Endothelial cell of umbilical vein (primary cell): ENCODE measurements at places on chromosomes 12 and 14. TPM values are rescaled to one million over a fixed set of nuclear protein-coding genes. Genes with fewer than 3 reads are reported as not detected.

Gene EPYC
- not detected in 2 replicates for total RNA-seq

Gene TNS2
- 106 and 119 TPM in 2 replicates for total RNA-seq

Gene PROX2
- not detected in 2 replicates for total RNA-seq

Gene MYF6
- not detected in 2 replicates for total RNA-seq

Gene KRT72
- not detected in 2 replicates for total RNA-seq

Gene PMEL
- total RNA-seq = 0.42 and 0.51 TPM in 2 replicates

Gene GYS2
- not detected in 2 replicates for total RNA-seq

Gene KIF5A
- 0.12 and 0.35 TPM in 2 replicates for total RNA-seq

Gene PIP4K2C
- total RNA-seq = 9.1 and 11.5 TPM in 2 replicates

Gene LRP6
- total RNA-seq = 40.1 and 41.7 TPM in 2 replicates

Gene DRAM1
- 42.4 and 46.3 TPM in 2 replicates for total RNA-seq

GRCh38 chr14:58638231-58639197, 752 bp downstream of the DACT1 start:
- no peak overlapping the region for H3K27ac ChIP-seq
- H3K27me3 ChIP-seq = peaks cover 30% of the 10 kb centered on the region
- H3K4me3 ChIP-seq = peak overlapping the region; percentile 41
- H3K4me1 ChIP-seq = peaks cover 8% of the 10 kb centered on the region

DNA sequence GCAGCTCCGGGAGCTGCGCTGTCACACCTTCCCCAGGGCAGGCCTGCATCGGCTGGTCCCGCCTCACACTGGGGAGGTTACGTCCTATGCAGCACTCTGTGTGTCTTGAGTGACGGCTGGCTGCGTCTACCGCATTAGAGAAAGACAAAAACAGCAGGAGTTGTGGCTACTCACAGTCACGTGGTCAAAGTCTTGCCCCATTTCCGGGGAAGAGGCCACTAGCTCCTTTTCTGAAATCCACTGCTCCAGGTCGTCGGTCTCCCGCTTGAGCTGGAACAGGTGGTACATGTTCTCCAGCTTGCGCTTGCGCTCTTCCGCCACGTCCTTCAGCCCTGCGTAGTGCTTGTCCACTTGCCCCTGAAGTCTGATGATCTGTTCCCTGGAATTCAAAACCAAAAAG, 68.8 kb downstream of the PLEKHG3 start:
- H3K27ac ChIP-seq = no peak overlapping the region
- H3K4me3 ChIP-seq = no peak overlapping the region
- no peaks in the 10 kb centered on the region for H3K4me1 ChIP-seq
- H3K27me3 ChIP-seq = no peaks in the 10 kb centered on the region

DNA sequence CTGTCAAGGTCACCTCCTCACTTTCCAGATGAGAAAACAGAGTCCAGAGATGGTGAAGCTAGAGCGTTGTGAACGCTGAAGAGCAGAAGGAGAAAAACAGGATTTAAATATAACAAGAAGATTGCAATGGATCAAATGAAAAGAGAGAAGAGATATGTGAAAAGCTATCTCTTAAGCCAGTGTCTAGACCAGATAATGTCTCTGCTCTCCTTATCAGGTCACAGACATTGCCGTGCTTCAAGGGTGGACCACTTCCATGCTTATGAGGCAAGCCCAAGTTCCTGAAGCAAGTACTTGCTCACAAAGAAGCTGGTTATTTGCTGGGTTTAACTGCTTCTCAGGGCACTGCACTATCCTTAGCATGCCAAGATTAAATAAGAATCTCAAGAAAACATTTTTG, 31.6 kb upstream of the FRS2 start:
- no peak overlapping the region for H3K4me3 ChIP-seq
- H3K4me1 ChIP-seq = peaks cover 6% of the 10 kb centered on the region
- H3K36me3 ChIP-seq = no peaks in the 10 kb centered on the region
- no peak overlapping the region for H3K27ac ChIP-seq
- H3K27me3 ChIP-seq = no peaks in the 10 kb centered on the region

DNA sequence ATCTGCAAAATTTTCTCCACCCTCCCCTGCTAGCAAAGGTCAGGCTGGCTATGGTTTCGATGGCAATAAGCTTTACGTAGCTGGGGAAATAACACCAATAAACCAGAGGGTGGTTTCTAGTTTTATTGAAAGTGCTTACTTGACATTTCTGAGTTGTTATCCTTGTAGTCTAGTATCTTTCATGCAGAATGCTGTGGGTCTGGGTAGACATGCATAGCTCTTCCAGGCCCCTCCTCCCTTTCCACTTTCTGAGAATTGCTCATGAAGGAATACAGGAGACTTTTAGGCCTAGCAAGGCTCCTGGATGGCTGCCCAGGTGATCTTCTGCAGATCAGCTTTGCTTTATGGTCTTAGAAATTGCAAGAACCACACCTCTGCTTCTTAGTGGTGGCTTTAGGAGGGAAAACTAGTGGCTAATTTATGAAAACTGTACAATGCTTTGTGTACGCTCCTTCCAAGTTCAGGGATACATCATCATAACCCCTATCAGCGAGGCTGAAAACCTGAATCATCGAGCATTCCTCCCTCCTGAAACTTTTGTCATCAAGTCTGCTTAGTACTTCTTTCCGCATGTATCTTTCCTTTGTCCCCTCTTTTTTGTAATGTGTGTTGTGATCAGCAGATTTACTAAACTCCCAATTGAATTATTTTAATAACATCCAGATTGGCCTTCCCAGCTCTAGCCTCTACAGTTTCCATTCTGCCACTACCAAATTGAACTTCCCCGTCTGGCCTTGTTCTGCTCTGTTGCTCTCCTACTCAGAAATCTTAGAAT, 473.0 kb downstream of the RAD51B start:
- H3K36me3 ChIP-seq = no peaks in the 10 kb centered on the region
- peaks cover 13% of the 10 kb centered on the region for H3K4me1 ChIP-seq
- H3K4me3 ChIP-seq = no peak overlapping the region
- no peaks in the 10 kb centered on the region for H3K27me3 ChIP-seq
- no peak overlapping the region for H3K27ac ChIP-seq

- no peaks in the 10 kb centered on the region for H3K27me3 ChIP-seq
- DNase-seq = no peak
- no peak overlapping the region for H3K4me3 ChIP-seq
- no peaks in the 10 kb centered on the region for H3K36me3 ChIP-seq
- H3K4me1 ChIP-seq = peaks cover 19% of the 10 kb centered on the region
These were observed 140.8 kb downstream of the TTC7B start for GRCh38 chr14:90675399-90675798.

DNA sequence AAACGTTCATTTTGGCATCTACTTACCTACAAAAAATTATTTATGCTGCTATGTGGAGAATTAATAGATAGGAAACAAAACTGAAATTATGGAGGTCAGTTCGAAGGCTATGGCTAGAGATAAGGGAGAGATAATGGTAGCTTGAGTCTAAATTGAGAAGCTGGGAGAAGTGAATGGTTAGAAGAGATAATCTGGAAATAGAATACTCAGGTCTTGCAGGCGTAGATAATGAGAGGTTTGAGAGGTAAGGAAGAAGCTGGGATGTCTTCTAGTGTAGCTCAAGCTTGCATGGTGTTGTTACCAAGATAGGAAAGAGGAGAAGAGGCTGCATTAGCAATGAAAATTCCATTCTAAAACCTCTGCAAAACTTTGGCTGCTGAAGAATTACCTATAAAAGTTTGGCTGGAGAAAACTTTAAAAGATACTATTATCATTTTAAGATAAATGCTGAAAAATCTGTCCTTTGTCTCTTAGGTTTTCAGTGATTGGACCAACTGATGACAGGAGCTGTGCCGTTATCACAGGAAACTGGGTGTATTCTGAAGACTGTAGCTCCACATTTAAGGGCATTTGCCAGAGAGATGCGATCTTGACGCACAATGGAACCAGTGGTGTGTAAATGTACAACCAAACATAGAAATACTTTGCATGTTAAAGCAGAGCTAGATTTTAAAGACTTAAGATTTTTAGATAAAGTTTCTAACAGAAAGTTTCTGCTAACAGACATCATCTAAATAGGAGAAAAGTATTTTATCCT, 14.1 kb downstream of the KLRF2 start:
- H3K27ac ChIP-seq = no peak overlapping the region
- no peak overlapping the region for H3K4me3 ChIP-seq
- no peak for DNase-seq
- H3K27me3 ChIP-seq = peaks cover 8% of the 10 kb centered on the region

DNA sequence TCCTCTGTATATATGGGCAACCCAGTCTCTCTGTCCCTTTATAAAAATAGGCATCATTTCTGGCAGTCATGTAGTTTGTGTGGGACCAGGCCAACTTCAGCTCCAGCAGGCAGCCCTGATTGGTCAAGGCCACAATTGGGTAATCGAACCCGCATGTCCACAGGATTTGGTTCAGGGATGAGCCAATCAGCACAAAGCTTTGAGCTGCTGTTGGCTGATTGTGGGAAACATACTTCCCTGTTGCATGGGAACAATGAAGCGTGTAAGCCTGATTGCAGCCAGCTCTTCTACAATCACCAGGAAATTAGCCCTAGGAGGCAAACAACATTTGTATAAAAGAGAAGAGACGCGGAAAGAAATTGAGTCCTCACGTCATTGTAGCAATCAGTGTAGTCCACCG, 328.6 kb downstream of the PCNX1 start:
- no peaks in the 10 kb centered on the region for H3K27me3 ChIP-seq
- no peaks in the 10 kb centered on the region for H3K4me1 ChIP-seq
- peak; percentile 30 for DNase-seq
- no peak overlapping the region for H3K4me3 ChIP-seq

DNA sequence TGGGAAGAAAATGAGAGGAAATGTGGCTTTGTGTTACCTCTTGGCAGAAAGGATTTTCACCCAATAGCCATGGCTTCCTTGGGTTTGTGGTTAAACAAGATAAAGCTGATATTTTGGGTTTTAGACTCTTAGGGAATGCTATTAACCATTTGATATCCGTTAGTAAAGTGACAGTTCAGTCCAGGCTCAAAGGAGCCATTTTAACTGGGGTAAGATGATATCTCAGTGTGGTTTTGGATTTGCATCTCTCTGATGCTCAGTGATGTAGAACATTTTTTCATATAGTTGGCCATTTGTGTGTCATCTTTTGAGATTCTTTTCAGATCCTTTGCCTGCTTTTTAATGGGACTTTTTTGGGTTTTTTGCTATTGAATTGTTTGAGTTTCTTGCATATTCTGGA, 30.1 kb downstream of the IFT43 start:
- peaks cover 10% of the 10 kb centered on the region for H3K36me3 ChIP-seq
- H3K4me1 ChIP-seq = no peaks in the 10 kb centered on the region
- H3K27ac ChIP-seq = no peak overlapping the region
- no peaks in the 10 kb centered on the region for H3K27me3 ChIP-seq

GRCh38 chr14:59464486-59465315, 479 bp downstream of the GPR135 start:
- H3K27me3 ChIP-seq = no peaks in the 10 kb centered on the region
- DNase-seq = peak; percentile 59
- peak overlapping the region; percentile 29 for H3K4me3 ChIP-seq
- H3K4me1 ChIP-seq = peaks cover 5% of the 10 kb centered on the region
- H3K36me3 ChIP-seq = no peaks in the 10 kb centered on the region
- H3K27ac ChIP-seq = no peak overlapping the region

DNA sequence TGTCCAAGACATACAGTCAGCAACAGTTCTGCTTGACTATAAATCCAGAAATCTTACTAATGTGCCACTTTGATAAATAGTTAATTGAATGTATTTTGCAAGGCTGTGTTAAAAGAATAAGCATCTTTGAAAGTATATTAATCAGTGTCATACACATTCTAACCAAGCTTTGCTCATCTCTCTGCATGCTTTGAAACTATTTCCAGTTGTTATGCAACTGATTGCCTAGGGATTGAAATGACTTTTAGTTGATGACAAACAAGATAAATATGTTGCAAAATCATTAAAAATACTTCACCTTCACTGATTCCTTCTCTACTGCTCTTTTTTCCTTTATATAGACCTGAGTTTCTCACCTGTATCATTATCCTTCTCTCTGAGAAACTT, 91.3 kb downstream of the AEBP2 start:
- no peak overlapping the region for H3K4me3 ChIP-seq
- H3K27ac ChIP-seq = peak overlapping the region; percentile 84
- no peaks in the 10 kb centered on the region for H3K36me3 ChIP-seq
- H3K4me1 ChIP-seq = peaks cover 36% of the 10 kb centered on the region
- H3K27me3 ChIP-seq = no peaks in the 10 kb centered on the region

DNA sequence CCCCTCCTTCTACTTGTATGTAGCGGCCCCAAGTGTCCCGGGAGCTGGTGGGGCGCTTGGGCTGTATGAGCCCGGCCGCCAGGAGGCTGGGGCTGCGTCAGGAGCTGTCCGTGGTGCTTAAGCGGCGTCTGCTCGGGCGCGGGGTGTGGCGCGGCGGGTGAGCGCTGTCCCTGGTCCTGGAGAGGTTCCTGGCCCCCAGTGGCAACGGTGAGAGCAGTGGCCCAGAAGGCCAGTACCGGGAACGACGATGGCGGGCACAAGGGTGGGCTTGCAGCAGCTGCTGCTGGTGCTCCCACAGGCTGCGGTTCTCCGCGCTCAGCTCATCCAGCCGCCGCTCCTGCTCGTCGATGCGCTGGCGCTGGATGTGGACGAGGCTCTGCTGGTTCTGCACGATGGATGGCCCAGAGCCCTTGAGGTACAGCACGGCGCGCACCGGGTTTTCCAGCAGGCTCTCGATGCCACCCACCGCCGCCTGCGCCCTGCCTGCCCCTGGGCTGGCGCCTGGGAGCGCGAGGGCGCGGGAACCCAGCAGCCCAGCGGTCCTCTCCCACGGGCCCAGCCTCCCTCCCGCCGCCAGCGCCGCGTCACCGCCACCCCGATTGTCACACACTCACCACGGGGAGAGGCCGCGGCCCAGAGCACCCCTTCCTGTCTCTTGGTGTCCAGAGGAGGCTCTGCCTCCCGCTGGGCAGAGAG, 41.9 kb upstream of the FKBP4 start:
- H3K36me3 ChIP-seq = no peaks in the 10 kb centered on the region
- no peak overlapping the region for H3K4me3 ChIP-seq
- no peaks in the 10 kb centered on the region for H3K27me3 ChIP-seq
- peak; percentile 69 for DNase-seq
- no peaks in the 10 kb centered on the region for H3K4me1 ChIP-seq

DNA sequence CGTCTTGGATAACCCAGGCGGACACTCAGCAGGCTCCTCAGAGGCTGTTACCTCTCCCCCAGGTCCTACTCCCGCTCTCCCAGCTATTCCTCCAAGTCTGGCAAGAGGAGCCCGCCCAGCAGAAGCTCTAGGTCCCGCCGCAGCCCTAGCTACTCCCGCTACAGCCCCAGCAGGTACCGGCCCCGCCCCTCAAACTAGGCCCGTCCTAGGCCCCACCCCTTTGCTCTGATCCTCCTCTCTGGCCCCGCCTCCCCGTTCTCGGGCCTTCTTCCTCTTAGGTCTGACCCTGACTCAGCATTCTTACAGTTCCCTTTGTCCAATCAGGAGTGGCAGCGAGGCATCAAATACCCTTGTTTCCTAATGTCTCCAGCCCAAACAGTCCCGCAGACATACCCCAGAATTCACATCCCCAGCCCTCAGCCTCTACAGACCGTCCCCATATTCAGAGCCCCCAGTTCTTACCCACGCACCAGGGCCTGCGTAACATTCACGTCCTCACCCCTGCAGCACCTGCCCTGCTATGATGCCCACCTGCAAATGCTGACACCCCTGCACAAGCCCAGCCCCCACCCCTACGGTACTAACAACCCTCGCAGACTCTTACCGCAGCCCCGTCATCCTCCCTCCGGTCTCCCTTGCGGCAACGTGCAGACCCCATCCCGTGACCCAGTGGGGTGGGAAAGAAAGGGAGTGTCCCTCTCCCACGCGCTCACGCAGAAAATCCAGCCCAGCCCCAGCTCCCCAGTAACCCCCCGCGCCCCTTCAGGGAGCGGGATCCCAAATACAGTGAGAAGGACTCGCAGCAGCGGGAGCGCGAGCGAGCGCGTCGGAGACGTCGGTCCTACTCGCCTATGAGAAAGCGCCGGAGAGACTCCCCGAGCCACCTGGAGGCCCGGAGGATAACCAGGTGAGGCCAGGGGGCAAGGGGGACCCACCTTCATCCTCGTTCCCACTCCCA, 25.0 kb upstream of the HSPB8 start:
- H3K36me3 ChIP-seq = no peaks in the 10 kb centered on the region
- H3K27me3 ChIP-seq = no peaks in the 10 kb centered on the region
- H3K4me3 ChIP-seq = no peak overlapping the region
